Osteocyte (in vitro differentiated cells): ENCODE measurements at places on chromosomes 6 and 20. TPM values are rescaled to one million over a fixed set of nuclear protein-coding genes. Genes with fewer than 3 reads are reported as not detected.

GRCh38 chr6:52493669-52494068 lies 73.5 kb downstream of the EFHC1 start:
- peaks cover 44% of the 10 kb centered on the region for H3K4me1 ChIP-seq
- H3K4me3 ChIP-seq = no peak overlapping the region
- H3K36me3 ChIP-seq = peaks cover 37% of the 10 kb centered on the region
- H3K27ac ChIP-seq = peak overlapping the region; percentile 61

DNA sequence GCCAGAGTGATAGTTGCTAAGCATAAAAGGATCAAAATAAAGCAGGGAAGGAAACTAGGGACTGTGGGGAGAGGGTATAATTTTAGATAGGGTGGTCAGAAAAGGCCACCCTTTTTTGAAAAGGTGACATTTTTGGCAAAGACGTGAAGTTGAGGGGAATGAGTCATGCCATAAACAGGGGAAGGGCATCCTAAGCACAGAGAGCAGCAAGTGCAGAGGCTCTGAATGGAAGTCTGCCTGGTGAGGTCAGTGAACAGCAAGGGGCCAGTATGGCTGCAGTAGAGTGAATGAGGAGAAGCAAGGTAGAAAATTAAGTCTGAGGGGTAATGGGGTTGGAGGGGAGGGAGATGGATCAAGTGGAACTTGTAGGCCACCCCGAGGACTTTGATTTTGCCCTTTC lies 2.4 kb downstream of the KLC4 start:
- DNase-seq = no peak
- H3K27me3 ChIP-seq = no peaks in the 10 kb centered on the region
- no peak overlapping the region for H3K4me3 ChIP-seq

RAET1G gene
- total RNA-seq = 0.55 and 0.73 TPM in 2 replicates

PREX1 gene
- total RNA-seq = 22.2 and 24.2 TPM in 2 replicates

GRCh38 chr20:37880726-37881591 lies 22.0 kb upstream of the VSTM2L start:
- no peaks in the 10 kb centered on the region for H3K36me3 ChIP-seq
- peaks cover 8% of the 10 kb centered on the region for H3K27me3 ChIP-seq

- DNase-seq = no peak
- no peaks in the 10 kb centered on the region for H3K36me3 ChIP-seq
- no peaks in the 10 kb centered on the region for H3K4me1 ChIP-seq
- no peak overlapping the region for H3K27ac ChIP-seq
- peaks cover 31% of the 10 kb centered on the region for H3K27me3 ChIP-seq
Observed at GRCh38 chr6:111122458-111123286, 35.4 kb downstream of the SLC16A10 start.

- H3K4me1 ChIP-seq = peaks cover 25% of the 10 kb centered on the region
- H3K4me3 ChIP-seq = no peak overlapping the region
- no peak overlapping the region for H3K27ac ChIP-seq
- no peak for DNase-seq
Observed at GRCh38 chr6:16324606-16325225, 86.3 kb downstream of the GMPR start.

ELOVL4 gene
- 4.8 and 6.0 TPM in 2 replicates for total RNA-seq

- H3K4me1 ChIP-seq = peaks cover under 1% of the 10 kb centered on the region
- H3K4me3 ChIP-seq = no peak overlapping the region
- H3K27me3 ChIP-seq = no peaks in the 10 kb centered on the region
- peaks cover 4% of the 10 kb centered on the region for H3K36me3 ChIP-seq
Observed at GRCh38 chr20:36720510-36720909, 25.4 kb downstream of the NDRG3 start.

GRCh38 chr6:141587482-141588266 lies 545.1 kb upstream of the GJE1 start:
- peaks cover 13% of the 10 kb centered on the region for H3K4me1 ChIP-seq
- no peak overlapping the region for H3K4me3 ChIP-seq
- H3K27me3 ChIP-seq = no peaks in the 10 kb centered on the region
- H3K27ac ChIP-seq = peak overlapping the region; percentile 21
- no peaks in the 10 kb centered on the region for H3K36me3 ChIP-seq
- DNase-seq = no peak

DNA sequence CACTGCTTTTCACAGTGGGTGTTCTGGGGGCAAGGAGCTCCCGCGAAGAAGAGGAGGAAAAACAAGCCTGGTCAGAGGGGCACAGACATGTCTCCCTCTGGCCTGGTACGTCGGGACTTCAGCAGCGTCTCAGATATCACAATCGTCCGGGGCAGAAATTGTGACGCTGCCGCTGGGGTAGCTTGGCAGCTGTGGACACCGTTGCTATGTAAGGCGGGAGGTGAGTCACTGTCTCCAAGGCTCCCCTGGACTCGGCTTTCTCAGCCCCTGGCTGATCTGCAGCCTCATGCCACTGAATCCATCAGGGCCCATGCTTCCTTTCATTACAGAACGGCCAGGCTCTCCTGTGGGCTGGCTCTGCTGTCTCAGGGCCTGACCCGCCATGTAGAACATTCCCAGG lies 98.7 kb downstream of the SULF2 start:
- peaks cover 36% of the 10 kb centered on the region for H3K4me1 ChIP-seq
- H3K36me3 ChIP-seq = no peaks in the 10 kb centered on the region
- DNase-seq = peak; percentile 92
- no peak overlapping the region for H3K4me3 ChIP-seq

- H3K27ac ChIP-seq = no peak overlapping the region
- no peak for DNase-seq
- H3K36me3 ChIP-seq = peaks cover 8% of the 10 kb centered on the region
Observed at GRCh38 chr20:48725555-48725991, 102.2 kb downstream of the PREX1 start.

ZNF318 gene
- 25.1 and 26.0 TPM in 2 replicates for total RNA-seq

DNA sequence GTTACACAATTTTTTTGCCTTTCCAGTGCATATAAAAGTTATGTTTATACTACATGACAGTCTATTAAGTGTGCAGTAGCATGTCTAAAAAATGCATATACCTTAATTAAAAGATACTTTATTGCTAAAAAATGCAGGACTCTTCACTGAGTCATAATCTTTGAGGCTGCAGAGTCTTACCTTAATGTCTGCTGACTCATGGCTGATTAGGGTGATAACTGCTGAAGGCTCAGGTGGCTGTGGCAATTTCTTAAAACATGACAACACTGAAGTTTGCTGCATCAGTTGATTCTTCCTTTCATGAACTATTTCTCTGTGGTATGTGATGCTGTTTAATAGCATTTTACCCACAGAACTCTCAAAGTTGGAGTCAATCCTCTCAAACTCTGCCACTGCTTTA lies 19.1 kb downstream of the ZSCAN23 start:
- H3K36me3 ChIP-seq = peaks cover 41% of the 10 kb centered on the region
- no peaks in the 10 kb centered on the region for H3K27me3 ChIP-seq
- no peak for DNase-seq
- H3K4me3 ChIP-seq = no peak overlapping the region
- H3K4me1 ChIP-seq = no peaks in the 10 kb centered on the region

- DNase-seq = no peak
- H3K36me3 ChIP-seq = no peaks in the 10 kb centered on the region
- no peaks in the 10 kb centered on the region for H3K4me1 ChIP-seq
- no peak overlapping the region for H3K4me3 ChIP-seq
- no peak overlapping the region for H3K27ac ChIP-seq
Observed at GRCh38 chr6:80886475-80886874, 780.0 kb downstream of the BCKDHB start.

TREM2 gene
- not detected in 2 replicates for total RNA-seq
